ENCODE measurements at places on chromosomes 5 and 9.
A peak's percentile ranks its signal among the peaks of the same experiment; 100 is the strongest.

DNA sequence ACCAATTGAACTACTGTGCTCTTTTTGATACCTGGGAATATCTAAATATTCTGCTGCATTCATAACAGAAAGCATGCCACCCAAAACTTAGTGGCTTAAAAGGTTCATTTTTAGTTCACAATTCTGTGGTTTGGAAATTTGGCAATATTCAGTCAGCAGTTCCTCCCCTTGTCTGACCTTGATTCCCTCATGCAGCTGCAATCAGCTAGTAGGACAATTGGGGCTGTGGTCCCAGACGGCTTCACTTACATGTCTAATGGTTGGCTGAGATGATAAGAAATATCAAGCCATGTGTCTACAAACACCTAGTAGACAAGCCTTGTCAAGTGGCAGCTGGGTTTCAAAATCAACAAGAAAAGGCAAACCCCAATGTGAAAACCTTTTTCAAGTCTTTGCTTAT lies 51.3 kb downstream of the ANXA1 start:
- no peak for DNase-seq

DNA sequence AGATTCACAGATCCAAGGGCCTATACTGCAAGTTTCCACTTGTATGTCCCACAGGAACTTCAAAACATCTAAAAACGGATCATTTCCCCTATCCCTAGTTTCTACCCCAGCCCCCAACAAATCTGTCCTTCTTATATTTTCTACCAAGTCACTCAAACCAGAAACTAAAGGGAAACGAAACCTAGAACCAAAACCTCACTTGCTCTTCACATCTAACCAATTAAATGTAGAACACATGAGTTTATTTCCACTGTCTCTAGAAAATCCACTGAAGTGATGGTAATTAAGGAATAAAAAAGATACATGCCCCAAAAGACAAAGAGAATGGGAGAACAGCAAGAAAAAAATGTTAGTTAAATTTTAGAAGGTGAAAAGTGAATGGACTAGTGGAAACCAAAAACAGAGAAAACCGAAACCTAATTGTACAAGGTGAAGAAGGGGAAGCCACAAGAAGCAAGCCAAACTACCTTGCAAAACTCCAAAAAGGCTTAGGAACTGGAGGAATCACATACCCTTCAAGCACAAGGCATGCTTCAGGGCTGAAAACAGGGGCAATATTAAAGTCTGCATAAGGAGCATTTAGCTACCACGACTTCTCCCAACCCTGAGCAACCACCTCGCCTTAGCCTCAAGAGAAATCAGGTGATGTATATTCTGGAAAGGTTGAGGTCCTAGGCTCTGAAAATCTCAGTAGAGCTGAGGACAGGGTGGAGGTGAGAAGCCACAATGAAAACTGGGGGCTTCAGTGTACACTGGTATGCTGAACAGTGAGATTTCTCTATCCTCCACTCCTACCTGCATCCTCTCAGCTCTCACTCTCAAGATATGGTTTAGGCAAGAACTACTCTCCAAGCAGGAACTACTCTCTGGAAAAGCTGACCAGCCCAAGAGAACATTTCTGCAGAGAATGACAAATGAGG lies 11.1 kb downstream of the SMU1 start:
- DNase-seq: no peak

- no peak for DNase-seq
Observed at GRCh38 chr5:103502662-103503061, 59.9 kb downstream of the NUDT12 start.

GRCh38 chr5:64811050-64811640 lies 42.4 kb downstream of the CWC27 start:
- DNase-seq: no peak

DNA sequence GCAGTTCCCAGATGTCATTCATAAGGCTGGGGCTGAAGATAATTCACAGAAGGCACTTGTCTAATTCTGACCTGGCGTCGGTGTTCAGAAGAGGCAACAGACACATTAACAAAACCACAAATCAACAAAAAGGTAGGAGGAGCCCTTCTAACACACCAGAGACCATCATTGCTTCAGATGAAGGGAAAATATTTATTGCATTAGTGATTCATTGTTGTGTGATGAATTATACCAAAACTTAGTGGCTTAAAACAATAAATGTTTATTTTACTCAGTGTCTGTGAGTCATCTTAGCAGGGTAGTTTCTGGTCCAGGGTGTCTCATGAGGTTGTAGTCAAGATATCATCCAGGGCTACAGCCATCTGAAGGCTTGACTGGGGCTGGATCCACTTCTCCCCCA lies 91.3 kb upstream of the KIF2A start:
- no peak for DNase-seq

DNA sequence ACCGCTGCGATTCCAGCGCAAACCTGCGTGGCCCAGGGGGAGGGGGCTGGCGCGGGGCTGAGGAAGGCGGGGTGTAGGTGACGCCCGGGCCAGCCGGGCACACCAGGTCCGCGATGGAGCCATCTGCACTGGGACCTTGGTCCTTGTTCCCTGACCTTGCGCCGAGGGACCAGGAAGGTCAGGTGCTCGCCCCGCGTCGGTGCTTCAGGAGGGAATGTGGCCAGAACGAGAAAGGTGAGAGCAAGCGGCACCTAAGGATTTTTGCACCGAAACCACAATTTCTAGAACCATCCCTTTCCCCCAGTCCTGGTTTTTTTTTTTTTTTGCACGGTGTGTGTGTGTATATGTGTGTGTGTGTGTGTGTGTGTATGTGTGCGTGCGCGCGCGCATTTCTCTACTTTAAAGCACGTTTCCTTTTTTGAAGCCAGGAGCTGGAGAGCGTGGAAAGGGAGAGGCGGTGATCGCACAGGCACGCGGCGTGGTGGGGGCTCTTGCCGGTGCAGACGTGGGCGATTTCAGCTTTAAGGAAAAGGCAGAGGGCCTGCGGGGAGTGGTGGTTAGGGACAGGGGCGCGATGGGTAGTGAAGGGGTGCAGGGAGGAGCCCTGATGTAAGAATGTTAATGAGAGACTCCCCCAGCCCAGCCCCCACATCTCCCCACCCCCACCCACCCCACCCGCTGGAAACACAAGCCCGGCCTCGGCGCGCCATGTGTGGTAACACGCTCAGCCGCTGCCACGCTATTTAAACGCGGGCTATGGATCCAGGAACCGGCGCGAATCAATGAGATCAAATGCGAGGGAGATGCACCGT lies at the start of gene NPR3:
NPR3 (plus strand) TSS at position 772 of the 812 bp plus-strand sequence. CDS start 456 bp downstream, outside the sequence.
- no peak for DNase-seq

DNA sequence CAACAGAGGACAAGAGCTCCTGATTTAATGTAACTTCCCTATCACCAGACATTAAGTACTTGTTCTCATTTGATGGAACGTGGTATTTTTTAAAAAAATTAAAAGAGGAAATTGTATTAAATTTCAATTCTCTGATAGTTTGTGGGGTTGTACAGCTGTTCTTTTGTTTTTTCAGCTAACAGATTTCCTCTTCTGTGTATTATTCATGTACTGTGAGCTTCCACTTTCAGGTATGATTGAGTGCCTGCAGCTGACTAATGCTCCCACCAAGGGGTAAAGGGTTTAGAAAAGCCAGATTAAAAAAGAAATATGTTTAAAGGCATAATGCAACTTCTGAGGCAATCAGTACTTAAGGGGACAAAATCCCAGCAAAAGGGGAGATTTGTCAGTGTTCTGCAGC lies 117.7 kb upstream of the ACTBL2 start:
- no peak for DNase-seq

DNA sequence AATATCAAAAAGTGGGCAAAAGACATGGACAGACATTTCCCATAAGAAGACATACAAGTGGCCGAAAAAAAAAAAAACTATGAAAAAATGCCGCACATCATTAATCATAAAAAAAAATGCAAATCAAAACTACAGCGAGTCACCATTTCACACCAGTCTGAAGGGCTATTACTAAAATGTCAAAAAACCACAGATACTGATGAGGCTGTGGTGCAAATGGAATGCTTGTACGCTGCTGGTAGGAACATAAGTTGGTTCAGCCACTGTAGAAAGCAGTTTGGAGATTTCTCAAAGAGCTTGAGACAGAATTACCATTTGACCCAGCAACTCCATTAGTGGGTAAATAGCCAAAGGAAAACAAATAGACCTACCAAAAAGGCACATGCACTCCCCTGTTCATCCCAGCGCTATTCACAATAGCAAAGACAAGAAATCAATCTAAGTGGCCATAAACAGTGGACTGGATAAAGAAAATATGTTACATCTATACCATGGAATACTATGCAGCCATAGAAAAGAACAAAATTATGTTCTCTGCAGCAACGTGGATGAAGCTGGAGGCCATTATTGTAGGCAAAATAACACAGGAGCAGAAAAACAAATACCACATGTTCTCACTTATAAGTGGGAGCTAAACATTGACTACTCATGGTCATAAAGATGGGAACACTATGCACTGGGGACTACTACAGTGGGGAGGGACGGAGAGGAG lies 110.6 kb upstream of the BOD1 start:
- DNase-seq: no peak

- DNase-seq: no peak
Observed at GRCh38 chr5:80348171-80348570, 28.4 kb downstream of the SPZ1 start.

- no peak for DNase-seq
Observed at GRCh38 chr5:104611135-104611767, 1048.7 kb upstream of the NUDT12 start.

DNA sequence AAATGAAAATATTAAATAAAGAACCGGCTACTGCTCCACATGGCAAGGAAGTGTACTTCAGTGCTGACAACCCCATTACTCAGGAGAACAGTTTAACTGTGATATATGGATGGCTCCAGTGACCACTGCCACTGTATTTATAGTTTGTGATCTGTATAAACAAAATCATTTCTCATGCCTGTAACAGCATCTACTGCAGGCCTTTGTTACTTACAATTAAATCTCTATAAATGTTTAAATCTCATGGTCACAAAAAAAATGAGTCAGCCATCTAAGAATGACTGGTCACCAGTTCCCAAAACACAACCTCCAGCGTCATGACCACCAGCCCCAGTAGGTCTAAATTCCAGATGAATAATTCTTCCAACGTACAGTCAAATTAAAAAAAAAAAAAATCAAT lies 24.6 kb downstream of the SERINC5 start:
- no peak for DNase-seq

DNA sequence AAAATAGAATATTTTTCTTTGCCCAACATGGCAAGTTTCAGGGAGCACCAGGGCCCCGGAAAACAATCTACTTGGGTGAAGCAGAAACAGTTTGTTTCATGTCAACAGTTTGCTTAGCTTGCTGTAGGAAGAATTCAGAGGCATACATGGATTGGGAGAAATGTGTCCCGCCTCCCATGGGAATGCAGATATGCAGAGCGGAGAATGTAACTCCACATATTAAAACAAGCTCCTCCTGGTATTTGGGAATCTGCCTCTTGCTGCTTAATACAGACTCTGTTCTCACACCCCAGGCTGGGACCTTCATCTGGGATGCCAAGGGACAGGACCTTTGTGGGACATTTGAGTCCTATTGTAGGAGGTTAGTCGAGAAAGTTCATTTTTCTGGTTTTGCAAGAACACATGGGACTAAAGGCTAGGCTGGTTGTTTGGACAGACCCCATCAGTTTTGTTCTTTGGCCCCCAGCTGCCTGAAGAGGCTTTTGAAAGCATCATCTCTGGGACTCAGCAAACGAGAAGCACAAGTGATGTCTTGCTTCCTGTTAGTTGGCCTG lies 220.5 kb upstream of the ADRA1B start:
- DNase-seq: no peak

DNA sequence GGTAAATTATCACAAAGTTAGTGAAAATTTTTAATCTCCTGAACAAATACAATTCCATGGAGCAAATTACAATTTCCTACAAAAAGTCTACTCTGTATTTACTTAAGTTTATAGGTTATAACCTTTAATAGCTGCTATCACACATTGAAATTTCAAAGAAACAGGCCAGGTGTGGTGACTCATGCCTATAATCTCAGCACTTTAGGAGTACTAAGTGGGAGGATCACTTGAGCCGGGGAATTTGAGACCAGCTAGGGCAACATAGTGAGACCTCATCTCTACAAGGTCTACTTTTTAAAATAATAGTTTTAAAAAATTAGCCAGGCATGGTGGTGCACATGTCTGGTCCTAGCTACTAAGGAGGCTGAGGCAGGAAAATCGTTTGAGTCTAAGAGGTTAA lies 50.3 kb downstream of the HINT1 start:
- no peak for DNase-seq

GRCh38 chr9:19408316-19408692 lies 505 bp upstream of the ACER2 start:
- DNase-seq: no peak

DNA sequence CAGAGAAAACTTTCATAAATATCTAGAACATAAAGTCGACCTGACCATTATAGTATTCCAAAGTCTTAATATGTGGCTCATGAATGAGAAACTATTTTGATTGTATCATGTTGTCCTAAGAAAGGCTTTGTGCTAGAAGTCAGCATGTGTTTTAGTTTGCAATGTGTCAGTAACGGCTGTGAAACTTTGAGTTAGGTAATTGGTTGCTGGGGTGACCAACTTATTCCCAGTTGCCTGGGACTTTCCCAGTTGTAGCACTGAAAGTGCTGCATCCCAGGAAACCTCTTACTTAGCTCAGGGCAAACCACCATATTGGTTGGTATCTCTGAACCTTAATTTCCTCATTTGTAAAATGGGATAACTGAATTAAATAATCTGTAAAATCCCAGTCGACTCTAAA lies 114.6 kb upstream of the SLC12A2 start:
- DNase-seq: no peak

GRCh38 chr9:22452415-22453010 lies 5.9 kb downstream of the DMRTA1 start:
- no peak for DNase-seq

DNA sequence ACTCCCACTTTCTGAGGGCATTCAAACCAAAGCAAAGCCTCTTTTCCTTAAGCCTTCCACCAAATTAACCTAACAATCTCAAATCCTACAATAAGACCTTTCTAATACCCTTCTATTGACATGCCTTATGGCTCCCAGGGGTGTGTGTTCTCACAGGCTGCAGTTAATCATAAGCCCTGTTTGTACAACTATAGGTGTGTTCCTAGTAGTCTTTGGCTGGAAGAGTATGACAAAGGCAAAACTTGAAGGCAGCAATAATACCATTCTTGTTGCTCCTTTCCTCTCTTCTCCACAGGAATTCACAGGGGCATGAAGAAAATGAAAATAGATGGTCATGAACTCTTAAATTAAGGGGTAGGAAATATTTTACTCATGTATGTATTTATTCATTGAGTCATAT lies 10.9 kb upstream of the FBXO38 start:
- DNase-seq: no peak

DNA sequence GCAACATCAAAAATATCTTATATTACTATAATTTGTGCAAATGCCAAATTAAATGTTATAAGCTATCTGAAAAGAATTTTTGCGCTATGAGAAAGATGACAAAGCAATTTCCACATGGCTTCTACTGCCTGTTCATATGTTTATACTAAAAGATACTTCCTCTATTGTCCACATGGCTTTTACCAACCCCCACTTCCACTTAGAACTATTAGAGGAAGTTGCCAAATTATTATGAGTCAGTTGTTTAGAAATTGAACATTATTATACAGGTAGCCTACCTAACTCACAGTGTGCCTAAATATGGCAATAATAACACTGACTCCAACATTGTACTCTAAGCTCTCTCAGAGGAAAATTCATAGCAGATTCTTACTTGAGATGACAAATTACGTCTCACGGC lies 37.6 kb upstream of the SLC27A6 start:
- no peak for DNase-seq

- DNase-seq: peak; percentile 73
Observed at GRCh38 chr5:177537389-177538361, 16.7 kb downstream of the FAM193B start.
